ENCODE measurements at places on chromosomes 6 and 20.

DNA sequence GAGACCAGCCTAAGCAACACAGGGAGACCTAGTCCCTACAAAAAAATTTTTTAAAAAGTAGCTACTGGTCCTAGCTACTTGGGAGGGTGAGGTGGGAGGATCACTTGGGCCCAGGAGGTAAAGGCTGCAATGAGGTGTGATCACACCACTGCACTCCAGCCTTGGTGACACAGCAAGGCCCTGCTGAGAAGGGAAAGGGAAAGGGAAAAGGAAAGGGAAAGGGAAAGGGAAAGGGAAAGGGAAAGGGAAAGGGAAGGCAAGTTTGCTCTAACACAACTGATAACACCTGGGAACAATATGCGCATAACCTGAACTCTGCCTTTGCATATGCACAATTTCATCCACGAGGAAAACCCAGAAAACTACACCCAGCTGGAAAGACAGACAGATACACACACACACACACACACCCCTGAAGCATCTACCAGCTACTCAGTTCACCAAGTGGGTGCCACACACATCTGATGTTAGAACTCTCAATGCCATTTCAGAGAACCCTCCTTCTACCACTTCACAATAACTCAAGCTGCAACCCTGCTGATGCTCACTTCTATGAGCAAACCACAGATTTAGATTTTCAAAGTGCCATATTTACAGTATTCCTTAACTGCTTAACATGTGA lies 19.1 kb downstream of the B4GALT5 start:
- DNase-seq, result no peak

GRCh38 chr6:35038076-35038475 lies 103.1 kb downstream of the TCP11 start:
- DNase-seq, result no peak

DNA sequence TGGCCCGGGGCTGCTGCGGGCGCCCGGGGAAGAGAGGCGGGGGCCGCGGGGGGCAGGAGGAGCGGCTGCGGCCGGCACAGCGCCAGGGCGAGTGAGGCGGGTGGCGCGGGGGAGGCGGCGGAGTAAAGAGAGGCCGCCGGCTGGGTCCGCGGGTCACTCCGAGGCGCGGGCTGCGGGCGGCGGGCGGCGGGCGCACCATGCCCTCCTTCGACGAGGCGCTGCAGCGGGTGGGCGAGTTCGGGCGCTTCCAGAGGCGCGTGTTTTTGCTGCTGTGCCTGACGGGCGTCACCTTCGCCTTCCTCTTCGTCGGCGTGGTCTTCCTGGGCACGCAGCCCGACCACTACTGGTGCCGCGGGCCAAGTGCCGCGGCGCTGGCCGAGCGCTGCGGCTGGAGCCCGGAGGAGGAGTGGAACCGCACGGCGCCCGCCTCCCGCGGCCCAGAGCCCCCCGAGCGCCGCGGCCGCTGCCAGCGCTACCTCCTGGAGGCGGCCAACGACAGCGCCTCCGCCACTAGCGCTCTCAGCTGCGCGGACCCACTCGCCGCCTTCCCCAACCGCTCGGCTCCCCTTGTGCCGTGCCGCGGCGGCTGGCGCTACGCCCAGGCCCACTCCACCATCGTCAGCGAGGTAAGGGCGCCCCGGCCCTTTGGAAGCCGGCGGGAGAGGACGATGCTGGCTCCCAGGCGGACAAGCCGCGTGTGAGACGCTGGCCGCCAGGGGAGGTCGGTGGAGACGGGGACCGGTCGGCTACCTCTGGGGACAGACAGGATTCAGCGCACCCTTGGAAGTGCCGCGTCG lies at the start of gene SLC22A3:
SLC22A3 (plus strand) TSS at position 156 of the 797 bp plus-strand sequence; CDS start at position 198, 42 bp downstream.
- DNase-seq, result no peak

DNA sequence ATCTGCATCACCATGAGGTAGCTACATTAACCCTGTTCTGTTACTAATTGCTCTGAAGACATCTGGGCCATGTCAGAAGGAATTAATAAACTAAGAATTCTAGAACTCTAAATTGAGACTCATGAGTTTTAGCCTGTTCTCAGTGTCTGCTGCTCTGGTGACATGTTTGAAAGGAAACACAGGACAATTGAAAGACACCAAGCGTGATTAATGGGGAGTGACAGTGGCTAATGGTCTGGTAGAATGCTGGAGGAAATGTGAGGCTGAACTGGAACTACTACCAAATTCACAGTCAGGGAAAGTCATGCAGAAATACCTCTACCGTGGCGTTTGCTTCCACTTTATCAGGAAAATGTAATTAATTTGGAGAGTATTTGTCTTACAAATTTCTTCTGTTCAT lies 140.0 kb downstream of the TBC1D7 start:
- DNase-seq, result no peak

GRCh38 chr6:45417436-45417835 lies 39.7 kb upstream of the SUPT3H start:
- DNase-seq, result no peak

DNA sequence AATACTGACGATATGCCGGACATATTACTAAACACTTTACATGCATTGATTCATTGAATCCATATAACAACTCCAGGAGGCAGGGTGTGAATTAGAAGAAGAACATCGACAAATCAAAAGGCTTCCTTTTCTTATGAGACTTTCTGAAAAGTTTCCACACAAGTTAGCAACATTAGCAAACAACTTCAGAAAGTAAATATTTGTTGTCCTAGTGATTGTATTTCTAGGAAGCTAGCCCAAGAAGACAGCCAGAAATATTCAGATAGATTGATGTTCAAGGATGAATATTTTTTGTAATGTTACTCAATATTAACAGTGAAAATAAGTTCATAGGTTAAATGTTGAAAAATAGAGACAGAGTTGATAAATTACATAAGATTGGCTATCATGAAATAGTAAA lies 120.6 kb downstream of the GFRAL start:
- DNase-seq, result no peak

DNA sequence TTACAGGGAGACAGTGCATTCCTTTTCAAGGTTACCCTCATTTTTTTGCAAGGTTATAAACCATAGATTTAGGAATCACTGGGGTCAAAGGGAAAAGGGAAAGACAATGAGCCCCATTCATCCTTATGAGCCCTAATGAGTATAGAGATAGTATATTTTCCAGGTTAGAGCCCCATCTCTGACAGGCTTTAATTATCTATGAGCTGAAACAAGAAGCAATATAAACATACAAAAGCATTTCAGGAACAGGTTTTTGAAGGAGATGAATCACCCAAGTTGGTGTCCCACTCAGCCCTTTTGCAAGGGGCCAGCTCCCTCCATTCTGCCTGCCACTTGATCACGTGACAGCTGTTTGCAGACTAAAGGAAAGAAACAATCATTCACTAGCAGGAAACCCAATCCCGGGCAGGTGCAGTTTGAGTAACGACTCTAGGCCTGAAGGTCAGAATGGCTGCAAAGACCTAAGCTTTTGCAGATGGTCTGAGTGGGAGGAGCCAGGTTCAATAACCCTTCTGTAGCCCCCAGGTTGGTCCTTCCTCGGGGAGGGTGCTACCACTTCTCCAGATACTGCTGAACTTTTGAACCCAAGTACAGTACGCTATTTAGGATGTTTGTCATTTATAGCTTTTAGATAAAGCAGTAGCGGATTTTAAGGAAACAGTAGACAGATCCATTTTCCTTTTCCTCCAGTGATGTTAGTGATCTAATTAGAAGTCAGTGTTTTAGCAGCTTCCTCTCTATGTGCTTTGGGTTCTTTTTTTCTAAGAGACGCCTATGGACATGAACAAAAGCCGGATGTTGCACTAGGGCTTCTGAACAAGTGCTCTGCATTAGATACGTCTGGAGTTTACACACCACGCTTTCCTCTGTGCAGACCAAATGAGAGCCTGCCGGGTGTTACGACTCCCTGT lies 253.2 kb downstream of the SOX4 start:
- DNase-seq, result no peak

GRCh38 chr6:21444711-21445260 lies 148.8 kb upstream of the SOX4 start:
- no peak for DNase-seq

- no peak for DNase-seq
Observed at GRCh38 chr6:4372866-4373265, 237.5 kb upstream of the ECI2 start.

DNA sequence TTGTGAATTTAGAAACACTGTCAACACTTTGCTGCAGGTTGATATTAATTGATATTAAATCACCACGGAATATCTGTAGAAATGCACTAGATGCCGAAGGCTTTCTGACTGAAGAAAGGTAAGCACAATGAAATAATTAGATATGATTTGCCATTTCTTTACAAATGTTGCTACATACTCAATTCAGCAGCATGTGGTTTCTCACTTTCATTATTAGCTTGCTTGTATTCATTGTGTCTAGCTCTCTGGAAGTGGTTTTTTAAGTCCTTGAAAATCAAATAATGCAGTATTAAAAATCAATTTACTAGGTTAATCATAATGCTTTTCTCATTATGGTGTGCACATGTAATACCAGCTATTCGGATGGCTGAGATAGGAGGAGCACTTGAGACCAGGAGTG lies 231.3 kb upstream of the MARCKS start:
- DNase-seq, result no peak

DNA sequence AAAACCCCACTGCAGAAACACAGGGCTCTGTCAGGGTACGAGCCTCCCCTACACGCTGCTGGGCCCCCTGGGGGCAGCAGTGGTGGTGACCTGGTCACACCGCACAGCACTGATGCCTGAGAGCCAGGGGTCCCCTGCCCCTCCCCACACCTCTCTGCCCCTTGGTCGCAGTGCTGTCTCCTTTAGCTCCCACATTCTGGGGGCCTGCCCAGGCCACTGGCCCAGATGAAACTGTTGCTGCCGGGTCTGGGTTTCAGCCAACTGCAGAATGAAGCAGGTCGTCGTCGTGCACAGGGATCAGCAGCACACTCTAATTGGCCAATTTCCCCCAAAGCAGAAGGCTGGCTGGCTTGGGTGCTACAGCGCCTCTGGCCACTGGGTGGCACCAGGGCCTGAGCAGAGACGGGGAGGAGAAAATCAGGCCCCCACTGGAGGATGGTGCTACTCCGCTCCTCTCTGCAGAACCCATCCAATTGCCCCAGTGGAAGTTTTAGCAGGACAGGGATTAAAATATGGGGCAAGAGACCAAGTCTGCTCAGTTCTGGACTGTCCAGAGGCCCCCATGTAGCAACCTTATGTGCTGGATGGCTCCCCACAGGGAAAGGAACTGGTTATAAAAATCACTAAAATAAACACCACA lies 26.1 kb downstream of the DIDO1 start:
- DNase-seq, result peak; percentile 47

GRCh38 chr6:80183019-80183795 lies 76.7 kb downstream of the BCKDHB start:
- DNase-seq, result no peak

- DNase-seq, result no peak
Observed at GRCh38 chr6:168031411-168031971, 34.0 kb downstream of the KIF25 start.

DNA sequence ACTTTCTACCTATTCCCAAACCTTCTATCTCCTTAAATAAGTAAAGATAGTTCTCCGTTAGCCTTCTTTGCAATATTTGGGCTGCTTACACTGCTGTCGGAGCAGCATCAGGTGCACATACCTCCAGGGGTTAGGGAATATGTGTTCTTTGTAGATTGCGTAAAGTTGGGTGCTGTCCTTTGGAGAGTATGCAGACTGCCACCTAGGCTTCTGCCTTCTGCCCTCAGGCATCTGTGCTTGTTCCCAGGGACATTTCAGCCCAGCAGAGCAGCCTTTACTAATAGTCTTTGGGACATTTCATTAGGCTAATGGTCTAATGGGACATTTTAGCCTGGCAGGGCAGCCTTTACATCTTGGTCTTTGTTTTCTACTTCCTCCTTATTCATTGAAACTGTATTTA lies 260.6 kb downstream of the TPBG start:
- no peak for DNase-seq

DNA sequence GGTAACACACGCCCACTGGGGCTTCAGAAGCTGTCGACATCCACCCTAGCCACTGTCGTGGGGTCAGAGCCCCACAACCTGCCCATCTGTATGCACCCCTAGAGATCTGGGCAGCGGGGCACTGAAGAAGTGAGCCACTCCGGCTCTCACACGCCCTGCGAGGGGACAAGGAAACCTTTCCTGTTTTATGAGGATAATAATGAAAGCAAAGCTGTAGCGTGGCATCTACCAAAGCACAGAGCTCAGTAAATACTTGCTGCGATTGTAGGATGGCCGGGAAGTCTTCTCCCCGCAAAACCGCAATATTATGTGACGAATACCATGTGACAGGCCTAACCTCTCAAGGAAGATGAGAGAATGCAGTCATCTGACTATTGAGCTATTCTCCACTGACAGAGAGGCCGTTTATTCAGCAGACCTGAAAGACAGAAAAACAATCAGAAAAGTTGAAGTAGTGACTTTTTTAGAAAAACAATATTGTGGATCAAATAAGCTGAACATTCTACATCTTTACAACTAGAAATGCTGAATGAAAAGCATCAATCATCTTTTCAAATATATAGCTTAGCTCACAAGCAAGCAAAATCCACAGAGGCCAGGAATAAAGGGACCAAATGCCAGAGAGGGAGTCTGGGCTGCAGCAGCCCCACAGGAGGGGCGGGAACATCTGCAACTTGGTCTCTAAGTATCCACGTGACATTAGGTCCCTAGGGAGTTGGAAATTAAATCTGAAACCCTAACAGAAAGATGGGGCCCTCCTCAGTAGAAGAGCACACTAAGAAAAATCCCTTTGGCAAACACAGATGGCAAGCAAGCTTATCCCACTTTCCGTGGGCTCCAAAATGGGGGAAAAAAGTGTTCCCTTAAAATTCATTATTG lies 207.8 kb downstream of the TTLL2 start:
- DNase-seq, result no peak

GRCh38 chr6:159977255-159977903 lies 8.5 kb downstream of the IGF2R start:
- no peak for DNase-seq

DNA sequence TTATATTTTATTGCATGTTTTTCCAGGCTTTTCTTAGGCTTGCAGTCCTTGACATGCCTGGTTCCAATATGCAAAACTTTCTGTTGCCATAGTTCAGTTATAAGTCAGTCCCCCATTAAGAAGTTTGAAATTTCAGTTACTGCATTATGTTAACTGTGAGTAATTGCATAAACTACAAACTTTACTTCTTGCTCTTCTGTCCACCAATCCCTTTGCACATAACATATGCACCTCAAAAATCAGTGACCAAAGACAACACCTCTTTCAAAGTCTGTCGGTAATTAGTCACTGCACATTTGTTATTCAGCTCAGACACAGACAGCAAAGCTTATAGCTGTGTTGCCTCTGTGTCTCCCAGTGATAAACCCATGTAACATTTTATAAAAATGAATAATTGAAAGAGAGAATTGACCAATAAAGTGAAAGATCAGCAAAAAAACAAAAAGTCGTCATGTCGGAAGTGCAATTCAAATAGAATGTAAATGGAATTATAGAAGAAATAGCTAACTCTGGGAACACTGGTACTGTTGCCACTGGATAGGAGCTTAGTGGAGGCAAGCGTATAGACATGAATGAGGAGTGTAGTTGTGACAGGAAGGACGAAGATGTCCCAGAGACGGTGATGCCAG lies 50.3 kb upstream of the BTBD3 start:
- DNase-seq, result no peak

GRCh38 chr6:21213492-21213891 lies 380.1 kb upstream of the SOX4 start:
- no peak for DNase-seq
